Stimulated activated CD8-positive, alpha-beta memory T cell treated with anti-CD3 and anti-CD28 coated beads, Interleukin-15, amount 100 ng/mL, for 24 hours (primary cell): ENCODE measurements at places on chromosomes 16 and 17.
A peak's percentile ranks its signal among the peaks of the same experiment; 100 is the strongest.

GRCh38 chr17:18111330-18111971 is 2.9 kb downstream of the MYO15A start:
- DNase-seq: no peak

DNA sequence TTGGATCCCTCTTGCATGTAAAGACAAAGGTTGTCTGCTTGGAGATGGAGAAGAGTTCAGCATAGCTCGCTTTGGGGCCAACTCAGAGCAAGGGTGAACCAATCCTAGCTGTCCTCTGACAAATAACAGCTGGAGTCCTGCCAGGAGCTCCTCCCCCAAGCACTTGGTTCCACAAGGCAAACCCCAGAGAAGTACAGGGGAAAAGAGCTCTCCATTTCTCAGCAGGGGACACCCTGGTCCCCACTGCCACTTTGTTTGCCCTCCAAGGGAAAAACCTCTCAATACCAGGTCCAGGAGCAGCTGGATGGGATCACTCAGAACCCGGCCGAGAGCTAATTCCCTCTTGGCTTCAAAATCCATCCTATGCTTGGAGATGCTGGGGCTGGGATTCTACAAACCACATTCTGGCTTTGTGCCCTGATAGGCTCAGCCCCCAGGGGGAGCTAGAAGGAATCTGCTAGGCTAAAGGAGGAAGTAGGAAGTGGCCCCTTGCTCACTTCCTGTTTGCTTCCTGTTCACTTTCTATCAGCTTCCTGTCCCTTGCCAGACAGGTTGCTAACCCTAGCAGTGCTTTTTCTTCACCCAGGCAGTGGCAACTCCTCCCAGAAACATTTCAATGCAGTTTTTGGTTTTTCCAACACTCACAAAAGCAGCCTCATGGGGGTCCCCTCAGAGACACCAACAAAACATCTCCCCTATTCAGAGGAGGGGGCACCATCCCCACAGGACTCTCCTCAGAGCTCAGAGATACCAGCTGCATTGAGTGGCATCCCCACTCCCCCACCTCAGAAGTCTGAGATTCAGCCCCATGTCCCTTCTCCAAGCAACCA is 30.7 kb downstream of the CDRT4 start:
- no peak for DNase-seq

DNA sequence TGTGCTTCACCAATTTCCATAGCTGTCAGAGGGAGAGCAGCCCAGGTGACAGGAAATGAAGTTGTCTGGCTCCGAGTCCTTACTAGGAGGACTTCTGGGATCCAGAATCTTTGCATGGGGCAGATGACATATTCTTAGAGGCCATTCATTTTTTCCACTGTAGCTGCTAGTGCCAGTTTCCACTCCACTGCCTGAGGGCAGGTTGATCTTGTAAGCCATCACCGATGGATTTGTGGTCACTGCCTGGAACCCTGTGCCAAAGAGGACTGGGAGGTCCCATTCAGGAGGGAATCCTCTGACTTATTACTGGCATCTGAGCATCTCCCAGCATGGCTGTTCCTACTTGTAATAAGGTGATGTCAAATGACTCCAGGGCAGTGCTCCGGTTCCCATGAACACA is 144.1 kb upstream of the KCNJ18 start:
- no peak for DNase-seq

DNA sequence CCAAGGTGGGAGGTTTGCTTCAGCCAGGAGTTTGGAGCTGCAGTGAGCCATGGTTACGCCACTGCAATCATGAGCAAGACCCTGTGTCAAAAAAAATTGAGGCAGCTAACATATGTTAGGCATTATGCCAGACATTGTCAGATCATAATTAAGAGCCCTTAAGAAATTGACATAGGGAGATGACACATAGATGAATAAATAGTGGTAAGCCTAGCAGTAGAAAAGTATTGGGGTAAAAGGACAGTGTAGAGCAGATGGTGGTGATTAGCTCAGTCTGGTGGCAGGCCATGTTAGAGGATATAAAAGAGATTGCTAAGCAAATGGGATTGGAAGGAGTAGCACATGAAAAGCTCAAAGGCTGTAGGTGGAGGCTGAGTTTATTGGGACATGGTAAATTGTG is 22.6 kb downstream of the SRCAP start:
- no peak for DNase-seq

- DNase-seq: no peak
These were observed 209.5 kb upstream of the MPHOSPH6 start for GRCh38 chr16:82379551-82379950.

DNA sequence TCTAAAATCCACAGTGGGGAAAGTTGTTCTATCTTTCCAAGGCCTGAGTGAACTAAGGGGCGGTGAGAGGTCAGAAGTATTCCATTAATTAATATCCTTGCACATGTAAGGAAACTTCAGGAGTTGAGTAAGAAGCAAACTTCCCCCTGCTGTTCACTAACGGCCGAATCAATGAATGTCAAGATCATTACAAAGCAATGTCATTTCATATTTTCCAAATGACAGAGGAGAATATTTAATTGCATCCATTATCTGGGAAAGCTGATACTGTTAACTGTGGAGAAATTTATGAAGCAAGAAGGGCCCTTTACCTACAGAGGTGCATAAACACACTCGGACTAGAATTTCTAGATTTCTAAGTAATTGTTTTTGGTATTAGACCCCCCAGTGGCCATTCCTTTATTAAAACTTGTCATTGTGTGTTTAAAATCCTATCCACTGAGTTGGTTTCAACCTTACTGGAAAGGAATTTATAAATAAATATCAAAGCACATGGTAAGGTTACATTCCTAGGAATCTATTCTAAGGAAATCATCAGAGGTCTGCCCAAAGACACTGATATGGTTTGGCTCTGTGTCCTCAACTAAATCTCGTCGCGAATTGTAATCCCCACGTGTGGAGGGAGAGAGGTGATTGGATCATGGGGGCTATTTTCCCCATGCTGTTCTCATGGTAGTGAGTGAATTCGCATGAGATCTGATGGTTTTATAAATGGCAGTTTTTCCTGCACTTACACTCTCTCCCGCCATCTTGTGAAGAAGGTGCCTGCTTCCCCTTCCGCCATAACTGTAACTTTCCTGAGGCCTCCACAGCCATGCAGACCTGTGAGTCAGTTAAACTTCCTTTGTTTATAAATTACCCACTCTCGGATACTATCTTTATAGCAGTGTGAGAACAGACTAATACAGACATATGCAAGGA is 20.4 kb upstream of the SMURF2 start:
- no peak for DNase-seq

- DNase-seq: no peak
These were observed 580.4 kb upstream of the HSBP1 start for GRCh38 chr16:83227336-83227735.

GRCh38 chr16:886802-887731 is 83.7 kb downstream of the LMF1 start:
- no peak for DNase-seq

GRCh38 chr17:9472541-9472940 is 103.1 kb downstream of the STX8 start:
- DNase-seq: no peak

- DNase-seq: no peak
These were observed 17.9 kb upstream of the NSMCE1 start for GRCh38 chr16:27286451-27286850.

- DNase-seq: no peak
These were observed 127.0 kb upstream of the MON1B start for GRCh38 chr16:77064037-77064436.

DNA sequence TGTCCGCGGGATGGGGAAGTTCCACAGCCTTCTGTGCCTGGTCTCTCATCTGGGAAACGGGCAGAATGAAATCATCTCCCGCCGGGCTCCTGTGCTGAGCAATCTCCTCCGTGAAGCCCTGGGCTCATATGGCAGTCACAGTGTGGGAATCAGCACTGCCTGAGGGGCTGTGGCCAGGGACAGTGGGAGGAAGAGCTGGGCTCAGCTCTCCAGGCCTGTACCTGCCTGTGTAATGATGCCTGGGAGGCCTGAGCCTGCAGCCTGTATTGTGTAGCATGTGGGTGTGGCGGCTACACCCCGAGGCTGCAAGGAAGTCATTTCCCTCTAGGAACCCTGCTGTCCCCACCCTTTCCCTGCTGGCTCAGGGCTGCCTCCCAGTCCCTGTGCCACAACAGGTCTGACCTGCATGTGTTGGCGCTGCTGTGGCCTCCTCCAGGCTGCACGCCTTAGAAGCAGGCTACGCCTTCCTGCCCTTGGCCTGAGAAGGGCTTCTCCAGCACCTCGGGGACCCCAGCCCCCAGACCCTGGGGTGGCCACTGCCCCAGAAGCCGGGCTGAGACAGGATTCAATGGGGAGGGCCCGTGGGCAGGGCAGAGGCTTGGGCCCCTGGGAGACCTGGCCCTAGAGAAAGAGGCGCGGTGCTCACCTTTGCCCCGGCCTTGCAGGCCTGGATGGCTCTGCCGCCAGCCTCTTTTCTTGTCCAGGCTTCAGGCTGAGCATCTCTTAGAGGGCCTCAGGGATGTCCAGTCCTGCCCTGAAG is 2.1 kb downstream of the ITGB4 start:
- no peak for DNase-seq

GRCh38 chr16:3774819-3775218 is 57.5 kb upstream of the TRAP1 start:
- DNase-seq: no peak

GRCh38 chr16:68940816-68941215 is 97.5 kb downstream of the TANGO6 start:
- no peak for DNase-seq

DNA sequence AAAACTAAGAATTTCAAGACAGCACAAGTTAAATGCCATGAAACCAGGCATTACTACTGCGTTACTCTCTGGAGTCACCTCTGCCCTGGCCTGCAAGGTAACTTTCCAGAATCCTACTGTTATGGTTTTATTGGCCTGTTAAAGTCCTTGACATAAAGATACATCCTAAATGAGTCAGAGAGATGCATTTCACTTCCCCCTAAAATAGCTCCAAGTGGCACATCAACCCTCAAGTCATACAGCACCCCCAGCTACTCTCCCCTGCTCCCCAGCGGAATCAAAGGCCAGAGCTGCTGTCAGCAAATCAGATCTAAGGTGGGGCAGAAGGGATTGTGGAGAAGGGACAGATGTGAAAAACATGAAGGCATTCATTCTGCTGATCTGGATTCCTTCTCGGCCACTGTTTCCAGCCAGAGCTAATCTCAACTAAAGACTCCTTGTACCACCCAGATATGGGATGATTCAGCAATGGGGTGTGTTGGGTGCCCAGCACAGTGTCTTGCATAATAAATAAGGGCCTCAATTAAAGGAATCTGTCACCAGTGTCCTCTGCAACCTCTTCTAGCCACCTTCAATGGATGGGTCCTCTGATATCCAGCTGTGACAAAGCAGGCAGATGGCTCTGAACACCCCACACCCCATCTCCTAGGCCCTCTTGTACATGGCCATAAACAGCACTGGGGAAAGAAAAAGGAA is 8.5 kb upstream of the CCL1 start:
- DNase-seq: no peak

DNA sequence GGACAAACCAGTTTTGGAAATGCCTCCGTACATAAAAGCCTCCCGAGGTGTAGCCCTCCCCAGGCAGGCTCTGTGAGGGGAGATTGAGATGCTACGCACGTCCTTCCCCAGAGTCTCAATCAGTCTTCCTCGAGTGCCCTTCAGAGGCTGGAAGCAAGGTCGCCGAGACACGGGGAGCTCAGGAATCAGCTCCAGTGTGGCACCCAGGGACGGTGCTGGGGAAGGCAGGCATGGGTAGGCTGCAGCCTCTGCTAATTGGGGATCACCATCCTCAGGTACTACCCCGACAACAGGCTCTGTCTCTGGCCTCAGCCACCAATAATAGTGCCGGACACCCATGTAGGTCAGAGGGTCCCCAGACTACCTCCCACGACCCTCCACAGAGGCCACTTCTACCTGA is 28.1 kb upstream of the GSG1L start:
- no peak for DNase-seq

DNA sequence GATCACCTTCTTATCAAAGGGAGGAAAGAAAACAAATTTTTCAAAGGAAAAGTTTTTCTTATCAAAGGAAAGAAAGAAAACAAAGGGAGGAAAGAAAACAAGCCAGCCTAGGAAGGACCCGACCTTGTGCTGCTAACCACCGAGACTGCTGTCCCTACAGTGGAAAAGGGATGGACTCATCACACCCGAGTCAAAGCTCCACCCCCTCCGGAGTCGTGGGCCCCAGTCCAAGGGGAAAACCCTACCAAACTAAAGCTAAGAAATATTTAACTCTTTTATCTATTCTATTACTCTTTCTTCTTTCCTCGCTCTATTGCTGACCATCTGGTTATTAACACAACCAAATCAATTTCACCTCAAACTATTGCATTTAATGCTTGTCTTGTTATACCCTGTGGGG is 6.1 kb upstream of the ENDOV start:
- DNase-seq: no peak

DNA sequence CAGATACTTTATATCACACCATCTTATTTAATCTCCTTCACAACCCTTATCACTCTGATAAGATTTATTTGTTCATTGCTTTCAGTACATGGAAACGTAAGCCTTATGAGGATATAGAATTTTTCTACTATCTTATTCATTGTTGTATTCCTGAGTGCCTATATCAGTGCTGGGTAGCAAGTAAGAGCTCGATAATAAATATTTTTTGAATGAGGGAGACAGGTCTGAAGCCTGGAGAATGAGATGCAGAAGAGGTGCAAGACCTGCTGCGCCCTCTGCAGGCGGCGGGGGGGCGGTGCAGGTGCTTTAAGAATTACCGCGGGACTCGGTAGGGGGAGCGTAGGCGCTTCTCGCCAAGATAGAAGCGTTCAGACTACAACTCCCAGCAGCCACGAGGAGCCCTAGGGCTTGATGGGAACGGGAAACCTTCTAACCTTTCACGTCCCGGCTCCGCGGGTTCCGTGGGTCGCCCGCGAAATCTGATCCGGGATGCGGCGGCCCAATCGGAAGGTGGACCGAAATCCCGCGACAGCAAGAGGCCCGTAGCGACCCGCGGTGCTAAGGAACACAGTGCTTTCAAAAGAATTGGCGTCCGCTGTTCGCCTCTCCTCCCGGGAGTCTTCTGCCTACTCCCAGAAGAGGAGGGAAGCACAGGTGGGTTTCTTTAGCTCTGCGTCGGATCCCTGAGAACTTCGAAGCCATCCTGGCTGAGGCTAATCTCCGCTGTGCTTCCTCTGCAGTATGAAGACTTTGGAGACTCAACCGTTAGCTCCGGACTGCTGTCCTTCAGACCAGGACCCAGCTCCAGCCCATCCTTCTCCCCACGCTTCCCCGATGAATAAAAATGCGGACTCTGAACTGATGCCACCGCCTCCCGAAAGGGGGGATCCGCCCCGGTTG is at the start of gene WRAP53:
WRAP53 (plus strand) TSS at position 570 of the 900 bp plus-strand sequence; CDS start at position 742, 172 bp downstream.
- DNase-seq: peak; percentile 93

- no peak for DNase-seq
These were observed 5.9 kb upstream of the CD300H start for GRCh38 chr17:74573169-74573568.

DNA sequence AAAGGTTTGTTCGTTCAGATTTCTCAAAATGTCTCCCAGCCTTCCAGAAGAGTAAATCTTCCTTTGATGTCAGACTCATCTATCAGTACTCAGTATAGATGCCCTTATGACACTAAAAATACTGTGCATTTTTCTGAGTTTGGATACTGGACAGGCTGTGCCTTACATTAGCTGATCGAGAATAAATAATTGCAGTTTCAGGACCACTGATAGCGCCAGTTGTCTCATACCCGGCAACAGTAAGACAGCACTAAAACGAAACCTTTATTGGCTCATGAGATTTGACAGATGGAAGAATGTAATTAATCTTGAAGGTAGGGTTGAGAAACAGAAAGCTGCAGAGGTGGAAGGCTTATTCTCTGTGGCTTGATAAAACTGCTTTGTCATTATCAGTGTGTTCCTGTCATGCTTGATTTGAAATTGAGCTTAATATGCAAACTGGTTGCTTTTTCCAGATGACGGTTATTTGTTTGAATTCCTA is 1.2 kb downstream of the ATP6V0A1 start:
- no peak for DNase-seq
